ENCODE measurements at places on chromosomes 1 and 21.

DNA sequence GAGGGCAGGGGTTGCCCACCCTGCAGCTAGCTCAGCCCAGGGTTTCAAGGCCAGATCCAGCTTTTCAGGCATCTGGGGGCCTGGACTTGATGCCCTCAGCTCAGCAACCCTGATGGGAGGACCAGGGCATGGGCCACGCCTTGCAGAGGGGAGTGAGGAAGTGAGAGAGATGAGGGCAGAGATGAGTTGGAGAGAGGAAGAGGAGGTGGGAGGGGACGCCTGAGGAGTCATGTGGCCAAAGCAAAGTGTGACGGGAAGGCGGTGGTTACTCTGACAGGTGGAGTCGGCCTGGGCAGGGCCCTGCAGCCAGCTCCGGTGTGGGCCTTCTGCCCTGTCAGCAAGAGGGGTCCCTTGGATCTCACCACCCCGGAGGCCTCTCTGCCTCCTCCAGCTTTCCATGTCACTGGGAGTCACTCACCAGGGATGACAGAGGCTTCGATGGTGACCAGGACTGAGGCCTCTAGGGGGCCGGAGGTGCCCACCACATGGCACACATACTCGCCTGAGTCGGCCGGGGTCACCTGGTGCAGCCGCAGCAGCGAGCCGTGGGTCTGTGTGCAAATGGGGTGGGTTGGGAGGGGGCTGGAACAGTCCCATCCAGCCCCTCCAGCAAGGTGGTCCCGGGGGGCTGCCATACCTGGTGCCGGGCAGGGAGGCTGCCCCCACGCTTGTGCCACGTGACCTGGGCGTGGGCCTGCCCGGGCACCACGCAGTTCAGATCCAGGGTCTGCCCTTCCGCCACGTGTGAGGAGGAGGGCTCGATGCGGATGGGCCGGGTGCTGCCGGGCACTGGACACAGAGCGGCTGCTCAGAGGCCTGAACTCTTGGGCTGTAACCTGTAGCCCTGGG lies 40.4 kb downstream of the LDLRAD2 start:
- DNase-seq: no peak

DNA sequence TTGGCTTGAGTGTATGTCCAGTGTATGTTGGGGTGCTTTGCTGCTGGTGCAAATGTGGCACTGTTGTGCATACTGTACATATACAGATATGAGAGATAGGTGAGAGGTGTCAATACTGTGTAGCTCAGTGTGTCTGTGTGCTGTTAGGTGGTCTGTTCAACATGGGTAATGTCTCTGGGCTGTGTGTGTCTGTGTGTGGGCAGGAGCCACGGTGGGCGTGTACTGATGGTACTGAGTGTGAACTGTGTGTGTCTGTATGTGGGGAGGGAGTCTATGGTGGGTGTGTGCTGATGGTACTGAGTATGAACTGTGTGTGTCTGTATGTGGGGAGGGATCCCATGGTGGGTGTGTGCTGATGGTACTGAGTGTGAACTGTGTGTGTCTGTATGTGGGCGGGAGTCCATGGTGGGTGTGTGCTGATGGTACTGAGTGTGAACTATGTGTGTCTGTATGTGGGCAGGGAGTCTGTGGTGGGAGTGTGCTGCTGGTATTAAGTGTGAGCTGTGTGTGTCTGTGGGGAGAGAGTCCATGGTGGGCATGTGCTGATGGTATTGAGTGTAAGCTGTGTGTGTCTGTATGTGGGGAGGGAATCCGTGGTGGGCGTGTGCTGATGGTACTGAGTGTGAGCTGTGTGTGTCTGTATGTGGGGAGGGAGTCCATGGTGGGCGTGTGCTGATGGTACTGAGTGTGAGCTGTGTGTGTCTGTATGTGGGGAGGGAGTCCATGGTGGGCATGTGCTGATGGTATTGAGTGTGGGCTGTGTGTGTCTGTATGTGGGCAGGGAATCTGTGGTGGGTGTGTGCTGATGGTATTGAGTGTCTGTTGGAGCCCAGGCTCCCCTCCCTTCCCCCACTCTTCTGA lies 32.2 kb upstream of the FOXO6 start:
- DNase-seq: no peak

- DNase-seq: no peak
These were observed 8.2 kb upstream of the CBR3 start for GRCh38 chr21:36126621-36127110.

GRCh38 chr1:97489834-97490233 lies 431.0 kb downstream of the DPYD start:
- no peak for DNase-seq

GRCh38 chr1:59908682-59909081 lies 17.9 kb downstream of the CYP2J2 start:
- no peak for DNase-seq

DNA sequence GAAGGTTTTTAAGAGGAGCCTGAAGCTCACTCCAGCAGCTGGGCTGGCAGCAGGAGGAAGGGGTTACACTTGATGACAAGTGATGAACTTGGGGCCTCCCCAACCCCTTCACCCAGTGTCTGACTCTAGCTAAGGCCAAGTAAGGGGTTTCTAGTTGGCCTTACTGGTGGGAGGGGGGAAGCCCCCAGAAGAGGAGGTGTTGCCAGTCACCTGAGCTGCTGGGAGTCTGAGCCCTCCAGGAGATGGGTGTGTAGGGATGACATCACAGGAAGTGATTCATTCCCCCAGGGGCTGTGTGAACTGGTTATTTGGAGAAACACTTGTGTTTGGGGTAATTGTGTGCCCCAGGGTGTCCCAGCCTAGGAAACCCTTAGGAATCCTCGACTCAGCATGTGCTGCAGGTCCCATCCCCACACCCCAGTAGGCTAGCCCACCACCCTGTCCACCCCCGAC lies 3.1 kb downstream of the PADI1 start:
- peak; percentile 39 for DNase-seq

DNA sequence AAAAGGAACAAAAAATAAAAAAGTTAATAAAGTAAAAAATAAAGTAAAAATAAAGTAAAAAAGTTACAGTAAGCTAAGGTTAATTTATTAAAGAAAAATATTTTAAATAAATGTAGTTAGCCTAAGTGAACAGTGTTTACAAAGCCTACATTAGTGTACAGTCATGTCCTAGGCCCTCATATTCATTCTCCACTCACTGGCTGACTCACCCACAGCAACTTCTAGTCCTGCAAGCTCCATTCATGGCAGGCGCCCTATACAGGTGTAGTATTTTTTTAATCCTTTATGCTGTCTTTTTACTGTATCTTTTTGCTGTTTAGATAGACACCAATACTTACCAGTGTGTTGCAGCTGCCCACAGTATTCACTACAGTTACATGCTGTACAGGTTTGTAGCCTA lies 12.4 kb downstream of the ADAR start:
- no peak for DNase-seq

- DNase-seq: no peak
These were observed 11.4 kb downstream of the FAM229A start for GRCh38 chr1:32350785-32351398.

GRCh38 chr1:76510672-76511557 lies 356.4 kb upstream of the ST6GALNAC5 start:
- no peak for DNase-seq

GRCh38 chr1:110503471-110503870 lies 15.5 kb downstream of the KCNA10 start:
- no peak for DNase-seq

DNA sequence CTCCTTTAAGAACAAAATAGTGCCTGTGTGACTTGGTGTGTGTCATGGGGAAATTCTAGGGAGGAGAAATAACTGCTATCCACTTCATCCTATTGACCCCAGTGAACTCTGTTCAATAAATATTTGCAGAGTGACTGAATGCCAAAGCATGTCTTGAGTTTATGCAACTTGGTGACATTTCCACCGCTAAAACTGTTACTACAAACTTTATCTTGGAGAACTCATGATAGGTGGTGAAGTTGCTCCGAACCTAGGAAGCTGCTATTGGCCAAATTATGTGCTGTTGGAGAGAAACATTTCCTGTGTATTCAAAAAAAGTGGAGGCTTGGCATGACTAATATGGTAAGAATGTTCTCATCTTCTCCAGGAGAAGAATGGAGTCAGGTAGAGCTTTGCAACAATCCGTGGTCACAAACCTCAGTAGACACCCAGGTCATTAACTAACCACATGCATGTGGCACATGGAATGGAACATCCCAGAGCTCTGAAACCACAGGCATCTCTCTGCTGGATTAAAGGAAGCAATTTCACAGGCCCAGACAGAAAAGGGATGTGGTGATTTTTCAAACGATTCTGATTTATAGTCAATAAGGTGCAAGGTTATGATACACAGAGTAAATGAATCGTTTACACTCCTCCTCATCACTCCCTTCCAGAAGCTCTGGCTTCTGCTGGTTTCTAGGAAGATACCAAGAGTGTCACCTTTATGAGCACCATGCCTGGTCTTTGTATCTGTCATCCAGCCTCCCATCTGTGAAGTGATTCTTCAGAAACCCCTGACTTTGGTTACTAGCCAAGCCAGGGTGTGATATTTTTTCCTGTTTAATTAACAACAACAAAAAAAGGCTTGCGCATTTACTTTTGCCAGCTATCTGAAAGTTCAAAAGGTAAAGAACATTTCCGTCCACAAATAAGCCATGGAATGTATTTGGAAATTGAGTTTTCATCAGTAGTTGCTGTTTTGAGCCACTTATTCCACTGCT lies 361.1 kb downstream of the TGFB2 start:
- no peak for DNase-seq

GRCh38 chr1:155062151-155062686 lies 1.3 kb upstream of the EFNA4 start:
- DNase-seq: no peak

GRCh38 chr1:75127916-75128717 lies 6.1 kb upstream of the LHX8 start:
- no peak for DNase-seq

- no peak for DNase-seq
These were observed 1.9 kb upstream of the ARID1A start for GRCh38 chr1:26693599-26694572.

DNA sequence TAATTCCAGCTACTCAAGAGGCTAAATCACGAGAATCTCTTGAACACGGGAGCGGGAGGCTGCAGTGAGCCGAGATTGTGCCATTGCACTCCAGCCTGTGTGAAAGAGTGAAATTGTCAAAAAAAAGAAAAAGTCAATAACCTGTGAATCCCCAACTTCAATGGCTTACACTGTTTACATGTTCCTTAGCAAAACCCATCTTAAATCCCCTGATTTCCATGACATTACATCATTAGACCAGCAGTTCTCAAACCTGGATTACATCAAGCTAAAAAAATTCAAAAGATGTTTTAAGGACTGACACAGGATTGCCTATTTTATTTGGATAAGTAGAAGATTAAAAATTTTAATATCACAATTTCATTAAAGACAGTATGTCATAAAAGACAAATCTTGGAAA lies 12.4 kb downstream of the GPBP1L1 start:
- no peak for DNase-seq

DNA sequence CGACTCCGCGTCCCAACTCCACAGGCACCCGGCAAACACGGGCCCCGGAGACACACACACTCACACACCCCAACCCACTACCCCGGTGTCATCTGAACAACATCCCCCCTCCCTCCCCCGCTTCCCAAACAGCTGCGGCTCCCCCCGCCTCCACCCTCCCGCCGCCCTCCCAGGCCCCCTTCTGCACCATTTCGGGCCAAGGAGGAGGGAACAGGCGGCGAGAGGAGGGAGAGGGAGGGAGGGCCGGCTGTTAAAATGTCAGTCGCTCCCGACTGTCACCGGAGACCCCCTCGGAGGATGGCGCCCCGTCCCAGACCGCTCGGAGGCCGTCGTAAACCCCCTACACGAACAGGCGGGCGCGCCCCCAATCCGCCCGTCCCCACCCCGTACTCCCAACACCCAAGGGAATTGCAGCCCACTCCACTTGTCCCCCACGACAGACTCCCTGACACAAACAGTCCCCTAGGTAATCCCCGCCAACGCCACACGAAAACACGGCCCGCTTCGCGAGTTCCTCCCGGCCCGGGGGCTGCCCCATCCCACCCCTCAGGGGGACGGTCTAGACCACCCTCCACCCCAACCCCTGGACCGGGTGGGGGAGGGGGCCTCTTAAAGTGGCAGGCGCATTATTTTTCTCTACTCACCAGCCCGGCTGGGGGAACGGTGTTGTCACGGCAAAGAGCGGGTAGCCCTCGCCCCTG lies 583 bp downstream of the MEF2D start:
- peak; percentile 58 for DNase-seq

DNA sequence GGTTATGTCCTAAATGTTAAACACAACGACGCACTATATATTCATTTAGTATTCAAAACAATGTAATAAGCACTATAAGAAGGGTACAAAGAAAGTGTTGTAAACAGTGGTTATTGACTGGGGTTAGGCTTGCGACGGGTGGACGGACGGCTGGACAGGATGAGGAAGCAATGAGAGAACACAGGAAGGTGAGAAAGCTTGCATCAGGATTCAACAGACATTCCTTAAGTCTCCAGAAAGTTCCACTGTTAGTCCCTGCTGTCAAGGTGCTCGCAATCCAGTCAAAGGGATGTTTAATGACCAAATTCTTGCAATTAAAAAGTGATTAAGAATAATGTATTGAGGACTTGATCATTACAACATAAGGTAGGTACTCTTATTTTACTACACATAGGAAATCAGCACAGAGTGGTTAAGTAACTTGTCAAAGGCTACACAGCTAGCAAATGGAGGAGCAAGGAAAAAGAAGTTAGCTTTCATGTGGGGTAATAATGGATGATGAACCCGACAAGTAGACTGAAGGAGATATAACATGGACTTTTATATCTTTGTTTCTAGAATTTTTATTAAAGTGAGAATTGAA lies 994 bp upstream of the ACBD6 start:
- DNase-seq: no peak

DNA sequence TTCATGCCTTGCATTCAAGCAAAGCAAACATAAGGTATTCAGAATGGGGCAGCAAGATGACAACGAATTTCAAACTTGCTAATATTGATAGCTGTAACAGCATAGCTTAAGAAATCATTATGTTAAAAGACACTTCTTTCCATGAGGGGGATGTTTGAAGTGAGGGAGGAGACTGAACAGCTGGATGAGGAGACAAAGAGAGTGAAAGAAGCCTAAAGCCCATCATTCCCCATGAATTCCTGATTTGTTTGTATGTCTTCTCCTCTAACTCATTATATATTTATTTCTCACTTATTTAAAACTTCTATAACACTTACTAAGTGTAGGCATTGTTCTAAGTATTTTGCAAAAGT lies 125.2 kb upstream of the PBX1 start:
- no peak for DNase-seq
